HFFc6 (cell line): ENCODE measurements at places on chromosomes 12 and 14. TPM values are rescaled to one million over a fixed set of nuclear protein-coding genes. Genes with fewer than 3 reads are reported as not detected.

Gene CLMN
- total RNA-seq: 0.02 TPM in 1 of 3 replicates, not detected in the others

Gene TMED10
- total RNA-seq: 402 to 464 TPM (median 459 TPM) in 3 replicates

Gene SPTB
- total RNA-seq: 0.57 to 1.1 TPM (median 0.69 TPM) in 3 replicates

Gene LRRC10
- not detected in 3 replicates for total RNA-seq

Gene FGF23
- not detected in 2 replicates for total RNA-seq

Gene KRT2
- total RNA-seq: not detected in 3 replicates

Gene FAM181A
- not detected in 3 replicates for total RNA-seq

Gene ACSM4
- total RNA-seq: not detected in 3 replicates

Gene C12orf56
- not detected in 2 replicates for total RNA-seq

Gene DIP2B
- 21.6 to 24.9 TPM (median 24.4 TPM) in 3 replicates for total RNA-seq

Gene LETMD1
- total RNA-seq: 26.4 to 29.5 TPM (median 26.9 TPM) in 3 replicates

Gene LBHD2
- not detected in 3 replicates for total RNA-seq

Gene EXOC5
- total RNA-seq: 112 and 117 TPM in 2 replicates

Gene PLEKHG7
- 0.06 TPM in 1 of 2 replicates, not detected in the other for total RNA-seq

Gene SERPINA12
- total RNA-seq: not detected in 3 replicates

Gene CBLN3
- total RNA-seq: 3.8 to 5.0 TPM (median 4.1 TPM) in 3 replicates

Gene SELPLG
- total RNA-seq: 6.6 to 8.6 TPM (median 6.9 TPM) in 3 replicates

Gene P2RX2
- not detected in 3 replicates for total RNA-seq

Gene ZC2HC1C
- total RNA-seq: 0.69 to 1.4 TPM (median 1.3 TPM) in 3 replicates

Gene PLEKHD1
- total RNA-seq: 0.03 to 0.04 TPM in 2 of 3 replicates, not detected in the other

Gene BCL11B
- 0.14 TPM in 1 of 3 replicates, not detected in the others for total RNA-seq

Gene KRT85
- not detected in 3 replicates for total RNA-seq

Gene PTCSC3
- total RNA-seq: not detected in 3 replicates

Gene TTC8
- total RNA-seq: 49.0 to 66.4 TPM (median 55.6 TPM) in 3 replicates

Gene PLBD1
- not detected in 3 replicates for total RNA-seq

Gene SYCP3
- 0.07 TPM in 1 of 3 replicates, not detected in the others for total RNA-seq

Gene KRT72
- not detected in 3 replicates for total RNA-seq

Gene DTD2
- 26.2 and 29.1 TPM in 2 replicates for total RNA-seq

Gene WNT5B
- 192 to 273 TPM (median 231 TPM) in 3 replicates for total RNA-seq

Gene ABCD2
- not detected in 2 replicates for total RNA-seq

Gene ZDHHC22
- total RNA-seq: not detected in 3 replicates

Gene MIPOL1
- total RNA-seq: 4.5 to 6.8 TPM (median 5.0 TPM) in 3 replicates

Gene TMPRSS12
- total RNA-seq: not detected in 3 replicates

Gene TBX5
- total RNA-seq: 20.1 to 25.8 TPM (median 20.7 TPM) in 3 replicates

Gene ADCY4
- total RNA-seq: 0.35 TPM in 1 of 3 replicates, not detected in the others
